ENCODE measurements at places on chromosomes 4 and X.

DNA sequence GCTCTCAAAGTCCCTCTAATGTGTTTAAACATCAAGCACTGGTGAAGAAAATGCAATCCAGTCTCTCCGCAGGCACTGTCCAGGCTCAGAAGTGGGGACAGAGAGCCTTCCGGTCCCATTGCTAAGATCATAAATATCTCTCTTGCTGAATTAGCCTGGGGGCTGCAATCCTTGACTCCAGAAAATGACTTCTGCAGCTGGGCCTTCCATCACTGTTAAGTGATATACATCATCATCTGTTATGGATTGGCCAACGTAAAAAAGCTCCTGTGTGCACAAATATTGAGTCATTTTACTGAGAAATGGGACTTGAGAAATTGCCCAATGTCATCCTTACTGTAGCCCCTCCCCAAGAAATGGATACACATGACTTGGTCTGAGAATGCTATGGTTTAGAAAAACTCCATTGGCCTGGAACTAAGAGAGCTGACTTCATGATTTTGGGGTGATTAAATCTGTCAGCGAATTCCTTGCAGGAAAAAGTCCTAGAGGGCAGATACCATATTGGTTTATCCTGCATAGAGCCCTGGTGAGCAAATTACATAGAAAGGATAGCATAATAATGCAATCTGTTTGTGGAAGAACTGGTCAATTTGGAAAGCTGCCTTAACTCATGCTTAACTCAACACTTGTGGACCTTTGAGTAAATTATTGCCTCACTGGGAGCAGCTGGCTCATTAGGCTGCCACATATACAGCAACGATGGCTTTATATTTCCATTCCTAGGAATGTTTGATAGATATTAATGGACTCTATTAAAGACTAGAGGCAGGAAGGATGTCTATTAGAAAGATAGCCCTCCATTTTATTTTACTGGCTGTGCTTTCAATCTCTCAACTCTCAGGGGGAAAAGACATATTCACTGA, 346.1 kb downstream of the GBA3 start:
- no peak for DNase-seq

DNA sequence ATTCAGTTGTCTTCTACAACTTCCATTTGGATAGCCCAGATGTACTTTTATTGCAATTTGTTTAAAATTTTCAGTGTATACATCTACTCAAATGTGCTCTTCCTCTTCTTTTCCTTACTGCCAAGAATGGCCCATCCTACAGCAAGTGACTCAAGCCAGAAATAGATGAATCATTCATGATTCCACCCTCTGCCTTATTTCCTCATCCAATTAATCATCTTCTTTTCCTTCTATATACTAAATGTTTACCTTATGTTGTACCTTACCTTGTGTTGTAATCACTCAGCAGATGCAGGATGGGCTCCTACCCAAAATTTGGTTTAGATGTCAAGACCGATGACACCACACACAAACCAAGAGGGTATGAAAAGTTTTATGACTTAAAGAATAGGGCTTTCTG, 437.8 kb downstream of the GRXCR1 start:
- DNase-seq, result no peak

DNA sequence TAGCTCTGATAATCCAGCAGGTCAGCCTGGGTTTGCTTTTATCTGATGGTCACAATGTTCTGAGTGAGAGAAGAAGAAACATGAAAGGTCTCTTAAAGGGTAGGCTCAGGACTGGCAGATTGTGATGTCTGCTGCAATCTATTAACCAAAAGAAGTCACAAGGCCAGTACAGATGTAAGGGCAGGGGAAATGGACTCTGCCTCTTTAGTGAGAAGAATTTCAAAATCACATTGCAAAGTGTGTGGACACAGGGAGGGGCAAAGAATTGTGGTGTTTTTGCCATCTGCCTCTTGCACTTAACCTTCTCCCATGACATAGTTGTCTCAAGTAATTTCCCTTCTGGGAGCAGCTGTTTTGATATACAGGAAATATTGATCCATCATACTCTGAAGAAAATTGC, 40.9 kb downstream of the IL1RAPL1 start:
- DNase-seq, result no peak

- no peak for DNase-seq
Observed at GRCh38 chrX:119251386-119251785, 15.3 kb downstream of the PGRMC1 start.

GRCh38 chrX:153877571-153878261, 8.3 kb downstream of the L1CAM start:
- no peak for DNase-seq

Data from cerebellar cortex (tissue), 1 donor.